ENCODE measurements at places on chromosomes 2 and 18.

DNA sequence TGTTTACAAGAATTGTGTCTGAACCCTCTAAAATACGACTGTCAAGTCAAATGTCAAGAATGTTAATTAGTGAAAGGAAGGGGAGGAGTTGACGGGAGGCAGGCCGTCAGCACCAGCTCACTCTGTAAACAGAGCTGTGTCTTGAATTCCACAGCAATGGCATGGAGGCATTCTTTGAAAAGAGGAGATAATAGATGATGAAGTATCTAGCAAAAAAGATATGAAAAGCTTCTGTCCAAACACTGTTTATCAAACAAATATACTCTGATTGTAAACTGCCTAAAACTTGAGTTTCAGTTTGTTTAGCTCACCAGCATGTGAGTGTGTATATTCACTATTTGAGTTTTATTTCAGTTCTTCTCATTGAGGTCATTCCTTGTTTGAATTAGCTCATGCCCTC, 94.7 kb upstream of the CDC42EP3 start:
- no peak for DNase-seq

DNA sequence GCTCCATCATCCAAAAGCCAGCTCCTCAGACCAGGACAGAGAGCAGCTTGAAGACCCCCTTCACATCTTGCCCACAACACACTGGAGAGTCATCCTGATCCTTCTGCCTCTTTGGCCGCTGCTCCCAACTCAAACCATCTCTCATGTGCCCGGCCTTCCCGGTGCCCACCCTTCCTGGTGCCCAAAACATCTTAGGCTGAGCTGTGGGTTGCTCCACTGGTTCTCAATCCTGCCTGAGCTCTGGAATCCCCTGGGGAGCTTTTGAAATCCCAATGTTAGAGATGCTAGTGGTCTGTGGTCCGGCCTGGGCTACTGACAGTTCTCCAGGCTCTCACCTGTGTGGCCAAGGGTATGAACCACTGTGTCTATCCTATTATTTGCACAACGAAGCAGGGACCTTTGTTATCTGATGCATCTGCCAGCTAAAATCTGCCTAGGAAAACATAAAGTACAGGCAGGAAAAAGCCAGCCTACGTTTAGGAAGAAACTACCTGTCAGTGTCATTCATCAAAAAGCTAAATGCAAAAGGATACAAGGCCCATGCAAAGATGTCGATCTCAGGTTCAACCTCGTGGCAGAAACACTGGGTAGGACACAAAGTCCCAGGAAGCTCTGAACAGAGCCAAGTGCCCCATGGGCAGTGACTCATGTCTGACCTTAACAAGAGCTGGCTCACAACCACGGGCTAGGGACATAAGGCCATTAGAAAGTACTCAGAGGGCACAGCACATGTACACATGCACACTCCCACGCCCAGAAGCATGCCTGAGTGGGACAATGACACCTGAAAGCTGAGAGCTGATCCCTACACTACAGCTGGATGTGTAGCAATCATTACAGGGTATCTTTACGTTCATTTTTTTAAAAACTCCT, 30.8 kb downstream of the TBC1D8 start:
- no peak for DNase-seq

DNA sequence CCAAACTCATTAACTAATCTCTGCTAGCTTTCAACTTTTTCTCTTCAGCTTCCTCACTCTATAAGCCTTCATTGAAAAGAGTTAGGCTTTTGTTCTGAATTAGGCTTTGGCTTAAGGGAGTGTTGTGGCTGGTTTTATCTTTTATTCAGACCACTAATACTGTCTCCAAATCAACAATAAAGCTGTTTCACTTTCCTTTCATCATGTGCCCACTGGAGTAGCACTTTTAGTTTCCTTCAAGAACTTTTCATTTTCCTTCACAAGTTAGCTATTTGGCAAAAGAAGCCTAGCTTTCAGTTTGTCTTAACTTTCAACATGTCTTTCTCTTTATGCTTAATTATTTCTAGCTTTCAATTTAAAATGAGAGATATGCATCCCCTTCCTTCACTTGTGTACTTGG, 271.7 kb upstream of the FSIP2 start:
- no peak for DNase-seq

DNA sequence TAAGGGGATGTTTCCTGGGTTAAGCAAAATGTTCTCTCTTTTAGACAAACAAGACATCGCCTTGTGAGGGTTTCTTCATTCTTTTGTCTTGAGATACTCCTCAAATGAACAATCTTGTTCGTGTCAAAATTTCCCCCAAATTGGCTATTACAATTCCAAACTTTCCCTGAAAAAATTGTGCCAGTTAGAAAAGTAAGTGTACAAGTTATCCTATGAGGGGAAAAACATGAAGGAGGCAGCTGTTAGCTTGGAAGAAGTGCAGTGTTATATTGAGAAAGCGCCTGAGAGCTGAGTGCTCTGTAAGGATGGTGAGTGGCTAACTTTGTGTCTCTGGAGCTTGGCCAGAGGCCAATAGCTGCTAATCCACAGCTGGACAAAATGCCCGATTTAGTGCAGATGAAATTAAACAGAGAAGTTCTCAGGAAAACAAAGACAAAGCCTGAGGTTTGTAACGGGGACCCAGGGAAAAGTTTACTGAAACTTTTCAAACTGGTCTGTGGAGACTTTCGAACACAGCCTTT, 14.1 kb upstream of the PLEKHH2 start:
- no peak for DNase-seq

GRCh38 chr2:185279999-185280398, 458.6 kb upstream of the FSIP2 start:
- DNase-seq: no peak

DNA sequence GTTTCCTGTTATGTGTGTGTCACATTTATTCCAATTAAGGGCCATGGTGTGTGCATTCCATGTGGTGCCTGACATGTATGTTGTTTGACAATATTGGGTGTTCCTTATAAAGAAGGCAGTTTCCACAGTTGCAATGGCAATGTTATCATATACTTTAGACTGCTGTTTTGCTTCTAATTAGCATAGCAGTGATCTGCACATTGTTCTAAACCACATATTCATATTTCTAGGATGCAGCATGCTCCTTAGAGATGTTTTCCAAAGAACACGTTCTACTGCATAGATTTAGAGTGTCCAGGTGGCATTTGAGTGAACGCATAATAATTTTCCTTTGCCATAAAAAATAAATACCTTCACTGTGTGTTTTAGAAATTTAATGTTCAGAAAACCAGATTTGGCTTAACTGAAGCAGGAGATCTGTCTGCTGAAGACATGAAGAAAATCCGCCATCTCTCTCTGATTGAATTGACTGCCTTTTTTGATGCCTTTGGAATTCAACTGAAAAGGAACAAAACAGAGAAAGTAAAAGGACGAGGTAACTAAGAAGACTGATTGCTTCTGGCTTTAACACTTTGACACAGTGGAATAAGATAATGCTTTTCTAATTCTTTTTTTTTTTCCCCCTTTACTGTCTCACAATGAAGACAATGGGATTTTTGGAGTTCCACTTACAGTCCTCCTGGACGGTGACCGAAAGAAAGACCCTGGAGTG, 143.7 kb downstream of the ARHGAP28 start:
- no peak for DNase-seq

GRCh38 chr2:31384771-31385276, 29.7 kb downstream of the XDH start:
- DNase-seq: no peak

DNA sequence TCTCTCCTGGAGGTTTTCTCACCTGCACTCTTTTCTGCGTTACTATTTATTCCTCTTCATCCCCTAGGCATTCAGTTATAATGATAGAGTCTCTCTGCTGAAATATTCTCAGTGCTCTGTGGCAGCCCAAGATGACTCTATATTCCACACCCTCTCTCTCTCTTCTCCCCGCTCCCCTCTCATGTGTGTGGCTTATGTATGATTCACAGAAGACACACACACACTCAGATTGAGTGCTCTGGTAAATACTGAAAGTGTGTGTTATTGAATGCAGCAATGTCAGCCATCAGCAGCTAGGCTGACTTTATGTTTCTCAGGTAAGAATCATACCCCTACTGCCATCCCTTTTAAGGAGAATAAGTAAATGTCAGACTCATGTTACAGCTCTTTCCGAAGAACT, 201.2 kb downstream of the SLC4A10 start:
- no peak for DNase-seq

DNA sequence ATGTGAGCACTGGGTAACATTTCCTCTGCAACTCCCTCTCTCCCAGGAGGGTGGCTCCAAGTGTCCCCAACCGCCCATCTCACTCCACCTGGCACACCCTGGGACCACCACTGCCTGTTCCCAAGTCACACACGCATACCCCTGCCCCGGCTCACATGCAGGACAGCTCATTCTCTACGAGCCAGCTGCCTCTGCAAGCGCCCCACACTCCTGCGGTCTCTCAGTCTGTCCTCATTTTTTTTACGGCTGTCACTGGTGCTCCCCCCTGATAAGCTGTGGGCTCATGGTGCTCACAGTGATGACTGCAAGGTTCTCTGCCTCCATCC, 30.8 kb downstream of the AFG3L2 start:
- DNase-seq: no peak

DNA sequence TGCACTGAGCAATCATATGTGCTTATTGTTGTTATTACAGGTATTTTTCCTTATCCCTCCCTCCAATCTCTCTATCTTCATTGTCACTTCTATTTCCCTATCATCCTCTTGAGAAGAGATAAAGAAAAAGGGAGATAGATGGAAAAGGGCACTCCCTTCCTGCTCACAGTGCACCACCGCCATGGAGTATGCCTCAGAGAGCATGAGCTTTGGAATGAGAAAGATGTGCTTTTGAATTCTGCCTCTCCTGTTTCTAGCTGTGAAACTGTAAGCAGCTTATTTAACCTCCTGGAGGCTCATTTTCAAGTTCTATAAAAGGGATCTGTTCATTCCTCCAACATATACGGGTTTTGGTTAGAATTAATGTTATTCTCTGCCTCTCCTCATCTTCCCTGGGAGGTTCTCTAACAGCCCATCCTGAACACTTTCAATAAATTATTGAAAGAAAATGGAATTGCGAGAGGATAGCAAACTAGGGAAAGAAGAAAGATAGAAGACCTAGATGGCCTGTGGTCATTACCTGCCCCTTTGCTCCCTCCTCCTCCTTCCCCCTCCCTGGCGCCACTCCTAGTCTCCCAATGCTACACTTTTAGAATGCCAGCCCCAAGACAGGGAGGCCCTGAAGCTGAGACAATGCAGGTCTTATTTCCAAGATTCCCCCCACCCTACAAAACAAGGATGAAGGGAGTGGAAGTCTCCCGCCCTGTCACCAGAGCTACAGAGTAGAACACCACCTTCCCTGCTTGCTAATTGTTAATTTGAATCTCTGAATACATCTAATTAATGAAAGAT, 37.8 kb downstream of the FIGN start:
- DNase-seq: no peak

DNA sequence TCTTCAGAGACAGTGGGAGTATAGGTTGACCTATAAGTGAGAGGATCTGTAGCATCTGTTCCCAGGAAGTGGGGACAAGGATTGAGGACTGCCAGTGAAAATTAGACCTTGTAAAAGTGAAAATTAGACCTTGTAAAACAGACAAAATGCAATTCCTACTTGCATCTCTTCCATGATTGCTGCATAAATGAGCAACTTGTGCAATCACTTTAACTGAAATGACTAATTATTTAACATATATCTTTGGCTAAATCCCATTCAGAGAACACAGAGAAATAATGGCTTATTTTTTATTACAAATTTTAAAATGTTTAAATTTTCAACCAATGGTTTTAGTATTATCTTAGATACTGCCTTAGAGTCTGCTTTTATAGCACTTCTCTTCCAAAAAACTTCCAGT, 67.2 kb upstream of the NABP1 start:
- DNase-seq: no peak

DNA sequence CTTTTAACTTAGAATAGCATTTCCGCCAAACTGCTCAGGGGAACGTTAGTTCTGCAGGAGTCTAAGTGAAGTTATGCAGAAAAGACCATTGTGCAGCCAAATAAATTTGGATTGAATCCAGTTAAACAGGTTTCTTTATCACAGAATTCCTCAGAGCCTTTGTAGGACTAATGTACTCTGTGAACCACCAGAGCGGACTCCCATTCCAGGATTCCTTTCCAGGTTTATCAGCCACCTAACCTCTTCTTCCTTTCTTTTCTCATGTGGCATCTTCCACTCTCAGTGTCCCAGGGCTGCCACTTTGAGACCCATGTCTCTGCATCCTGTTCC, 350.4 kb downstream of the TSN start:
- DNase-seq: no peak

- no peak for DNase-seq
Observed at GRCh38 chr18:45806226-45806625, 19.2 kb upstream of the SIGLEC15 start.

- no peak for DNase-seq
Observed at GRCh38 chr2:175726223-175726622, 275.8 kb downstream of the LNPK start.

DNA sequence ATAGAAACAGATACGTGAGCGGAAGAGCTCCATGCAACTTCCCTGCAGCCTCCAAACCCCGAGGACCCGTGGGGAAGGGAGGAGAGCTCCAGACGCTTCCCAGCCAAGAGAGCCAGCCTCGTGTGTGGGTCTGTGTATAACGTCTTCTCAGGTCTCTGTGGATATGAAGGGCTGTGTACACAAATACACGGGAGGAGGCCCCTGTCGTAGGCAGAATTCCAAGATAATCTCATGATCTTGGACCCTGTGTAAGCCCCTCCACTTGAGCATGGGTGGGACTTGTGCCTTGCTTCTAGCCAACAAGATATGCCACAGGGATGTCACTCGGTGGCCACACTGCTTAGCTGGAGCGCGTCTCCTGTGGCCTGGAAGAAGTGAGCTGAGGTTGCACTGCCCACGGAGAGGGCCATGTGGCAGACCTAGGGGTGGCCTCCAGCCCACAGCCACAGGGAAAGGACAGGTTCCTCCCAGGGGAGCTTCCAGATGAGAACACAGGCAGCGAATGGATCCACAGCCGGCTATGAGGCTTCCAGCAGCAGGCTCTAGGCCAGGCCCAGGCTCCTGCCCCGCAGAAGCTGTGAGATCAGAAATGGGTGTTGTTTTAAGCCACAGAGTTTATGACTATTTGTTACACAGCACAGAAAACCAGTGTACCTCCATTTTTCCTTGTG, 15.6 kb upstream of the KLF11 start:
- DNase-seq: no peak

DNA sequence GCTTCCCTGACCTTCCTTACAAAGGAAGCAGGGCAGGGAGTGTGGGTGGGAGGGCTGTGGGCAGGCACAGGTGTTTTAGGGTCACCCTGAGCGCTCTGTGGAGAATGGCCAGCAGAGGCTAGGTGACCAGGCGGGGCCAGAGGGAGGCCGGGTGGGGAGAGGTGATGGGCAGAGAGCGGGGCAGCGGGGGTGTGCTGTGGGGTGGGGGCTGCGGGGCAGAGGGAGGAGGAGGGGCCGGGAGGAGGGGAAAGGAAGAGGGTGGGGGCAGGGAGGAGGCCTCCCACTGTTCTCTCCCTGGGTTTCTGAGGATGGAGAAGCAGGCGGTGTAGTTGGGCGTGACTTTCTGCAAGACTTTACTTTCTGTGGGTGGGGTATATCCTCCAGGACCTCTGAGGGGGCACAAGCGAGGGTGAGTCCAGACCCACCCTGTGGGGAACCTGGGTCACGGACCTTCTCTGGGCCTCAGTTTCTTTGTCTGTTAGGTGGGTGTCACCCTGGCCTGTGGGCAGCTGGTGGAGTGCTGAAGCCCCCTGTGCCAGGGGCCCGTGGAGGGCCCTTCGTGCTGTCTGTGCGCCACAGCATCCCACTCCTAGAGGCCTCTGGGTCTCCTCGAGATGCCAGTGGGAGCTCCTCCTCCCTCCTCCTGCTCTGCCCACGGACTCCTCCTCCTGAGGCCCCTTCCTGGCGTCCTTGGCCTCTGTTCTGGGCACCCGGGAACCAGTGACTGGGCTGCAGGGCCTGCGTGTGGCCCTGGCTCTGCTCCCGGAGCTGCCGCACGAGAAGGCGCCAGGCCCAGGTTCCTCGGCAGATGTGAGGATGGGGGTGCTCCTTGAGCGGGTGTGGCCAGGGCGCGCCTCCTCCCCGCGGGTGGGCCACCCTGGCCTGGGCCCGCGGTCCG, 6.3 kb upstream of the NEU4 start:
- peak; percentile 37 for DNase-seq

Measured in activated CD8-positive, alpha-beta memory T cell treated with anti-CD3 and anti-CD28 coated beads, Interleukin-2, amount 10 ng/mL, durations not matched to agents 7 days and 5 days (primary cell).